ENCODE measurements at places on chromosomes 4 and X.
A peak's percentile ranks its signal among the peaks of the same experiment; 100 is the strongest.

GRCh38 chr4:5636766-5637670, 71.3 kb downstream of the EVC2 start:
- DNase-seq = no peak

- DNase-seq = no peak
Measured at GRCh38 chr4:113162089-113162488, 112.6 kb downstream of the ANK2 start.

DNA sequence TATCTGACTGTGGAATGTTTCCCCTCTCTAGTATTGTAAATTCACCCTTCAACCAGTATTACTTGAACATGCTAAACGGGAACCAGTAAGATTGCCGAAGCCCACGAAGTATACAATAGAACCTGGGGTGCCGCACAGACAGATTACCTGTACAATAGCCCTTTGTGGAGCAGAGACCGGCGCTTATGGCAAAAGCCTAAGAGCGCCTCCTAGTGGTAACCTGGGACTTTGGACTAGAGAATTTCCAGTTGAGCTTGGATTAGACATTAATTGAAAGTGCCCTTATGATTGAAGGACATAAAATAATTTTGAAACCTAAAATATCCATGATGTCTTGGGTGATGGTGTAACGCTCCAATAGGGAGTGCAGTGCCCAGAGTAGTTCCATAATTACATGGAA, 14.1 kb downstream of the ZNF157 start:
- peak; percentile 48 for DNase-seq

DNA sequence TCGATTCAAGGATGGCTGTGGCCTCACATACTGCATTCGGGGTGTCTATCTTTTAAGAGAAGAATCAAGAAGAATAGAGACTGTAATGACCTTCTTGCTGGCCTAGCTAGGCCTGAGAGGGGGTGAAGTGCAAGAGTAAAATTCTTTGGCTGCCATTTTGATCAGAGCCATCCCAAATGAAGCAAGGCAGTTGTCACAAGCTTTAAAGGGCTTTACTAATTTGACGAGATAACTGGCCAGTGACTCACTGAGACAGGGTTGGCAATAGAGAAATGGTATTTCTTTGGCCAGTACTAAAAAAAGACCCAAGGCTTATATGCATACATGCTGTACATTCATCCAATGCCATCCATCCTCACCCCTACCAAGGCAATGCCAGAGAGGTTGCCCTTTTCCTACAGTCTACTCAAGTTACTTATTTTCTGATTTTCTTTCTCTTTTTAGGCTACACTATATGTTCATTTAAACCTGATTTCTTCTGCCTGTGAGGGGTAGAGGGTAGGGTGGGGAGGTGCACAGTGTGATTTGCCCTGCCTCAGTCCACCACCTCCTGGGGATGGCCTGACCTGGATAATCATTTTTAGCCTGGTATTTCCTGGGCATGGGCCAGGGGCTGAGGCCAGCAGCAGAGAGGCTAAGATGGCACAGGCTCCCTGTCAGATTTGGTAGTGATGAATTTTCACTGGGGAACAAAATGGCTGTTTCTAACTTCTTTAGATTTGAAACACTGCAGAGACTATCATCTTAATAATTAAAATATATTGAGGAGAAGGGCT, 32.2 kb downstream of the ATG4A start:
- no peak for DNase-seq

GRCh38 chr4:140595065-140595464, 26.3 kb upstream of the UCP1 start:
- DNase-seq = no peak

DNA sequence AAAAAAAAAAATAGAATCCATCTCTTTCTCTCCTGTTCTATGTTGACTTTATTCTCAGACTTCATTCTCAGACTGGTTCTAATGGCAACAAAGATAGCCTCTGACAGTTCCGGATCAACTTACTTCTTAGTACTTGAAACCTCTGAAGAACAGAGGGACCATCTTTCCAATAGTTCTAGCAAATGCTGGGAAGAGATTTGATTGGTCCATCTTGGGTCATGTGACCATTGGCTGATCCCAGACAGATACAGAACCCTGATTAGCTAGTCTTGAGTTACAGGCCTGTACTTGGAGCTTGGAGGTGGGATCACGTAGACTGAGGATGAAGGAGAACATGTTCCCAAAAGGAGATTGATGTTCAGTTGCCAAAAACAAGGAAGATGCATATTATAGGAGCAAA, 66.9 kb upstream of the STIM2 start:
- DNase-seq = no peak

DNA sequence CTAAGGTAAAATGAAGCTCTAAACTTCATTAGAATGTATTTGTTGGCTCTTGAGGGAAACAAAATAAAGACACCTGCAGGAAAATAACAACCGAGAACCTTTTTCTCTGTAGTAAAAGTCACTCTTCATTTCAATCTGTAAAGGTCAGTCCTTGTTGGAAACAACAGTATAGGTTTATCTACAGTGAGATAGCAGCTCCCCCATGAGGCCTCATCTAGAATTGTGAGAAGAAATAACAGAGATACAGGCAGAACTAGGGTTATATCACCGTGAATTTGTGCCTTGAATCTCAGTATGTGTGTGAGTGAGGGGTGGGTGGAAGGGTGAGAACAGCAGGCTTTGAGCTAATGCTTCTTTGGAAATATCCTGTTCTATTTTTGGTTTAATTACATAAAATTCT, 107.8 kb upstream of the FMR1 start:
- no peak for DNase-seq

DNA sequence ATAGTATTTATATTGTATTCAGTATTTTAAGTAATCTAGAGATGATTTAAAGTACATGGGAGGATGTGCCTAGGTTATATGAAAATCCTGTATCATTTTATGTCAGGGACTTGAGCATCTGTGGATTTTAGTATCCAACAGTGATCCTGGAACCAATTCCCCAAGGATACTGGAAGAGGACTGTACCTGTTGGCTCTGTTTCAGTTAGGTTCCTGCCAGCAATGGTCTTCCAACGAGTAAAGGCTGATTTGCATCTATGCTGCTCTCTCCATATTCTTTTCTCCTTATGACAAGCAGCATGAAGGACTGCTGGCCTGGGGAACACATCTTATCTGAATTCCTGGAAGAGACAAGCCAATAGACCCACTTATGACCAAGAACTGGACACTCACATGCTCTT, 34.9 kb downstream of the ASB9 start:
- no peak for DNase-seq

DNA sequence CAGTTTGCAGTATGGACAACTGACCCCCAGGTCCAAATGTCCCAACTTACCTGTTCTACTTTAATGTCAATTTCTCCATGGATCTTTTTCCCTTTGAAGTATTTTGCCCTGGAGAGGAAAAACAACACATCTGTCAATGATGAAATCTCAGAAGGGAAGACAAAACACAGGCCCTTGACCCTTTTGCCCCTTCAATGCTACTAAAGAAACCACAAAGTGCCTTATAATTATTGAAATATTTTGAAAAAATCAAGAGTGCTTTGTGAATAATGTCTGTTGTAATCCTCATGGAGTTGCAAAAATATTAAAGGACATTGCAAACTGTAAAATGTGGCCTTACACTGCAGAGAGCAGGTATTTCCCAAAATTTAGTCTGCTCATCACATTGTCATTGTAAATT, 12.6 kb downstream of the SYN1 start:
- no peak for DNase-seq

DNA sequence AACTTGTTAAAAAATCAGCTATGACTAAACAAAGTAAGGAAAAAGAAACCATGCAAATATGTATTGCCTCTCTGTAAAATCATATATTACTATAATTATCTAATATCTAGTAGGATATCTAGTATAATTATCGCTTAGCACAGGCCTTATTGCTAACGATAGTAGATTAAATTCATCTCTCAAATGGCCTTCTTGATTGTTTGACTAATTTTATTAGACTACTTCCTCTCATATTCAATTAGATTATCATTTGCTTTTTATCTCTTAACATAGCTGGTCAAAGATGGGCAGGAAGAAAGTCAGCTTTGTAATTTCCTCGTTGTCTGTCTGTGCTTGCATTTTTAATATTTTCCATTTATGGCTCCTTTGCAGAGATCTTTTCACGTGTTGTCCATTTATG, 21.9 kb upstream of the HPGDS start:
- DNase-seq = no peak

- DNase-seq = no peak
Measured at GRCh38 chrX:130330706-130331105, 9.0 kb upstream of the SLC25A14 start.

- DNase-seq = no peak
Measured at GRCh38 chr4:74933562-74934015, 673 bp downstream of the PARM1 start.

Measured in stimulated activated CD8-positive, alpha-beta memory T cell treated with anti-CD3 and anti-CD28 coated beads, Interleukin-2, amount 100 ng/mL, for 1 hour (primary cell).